ENCODE measurements at places on chromosomes 2 and 18.

GRCh38 chr2:240269886-240270285, 129.4 kb upstream of the OTOS start:
- DNase-seq: no peak

- no peak for DNase-seq
Observed at GRCh38 chr2:58645017-58645416, 403.9 kb upstream of the FANCL start.

DNA sequence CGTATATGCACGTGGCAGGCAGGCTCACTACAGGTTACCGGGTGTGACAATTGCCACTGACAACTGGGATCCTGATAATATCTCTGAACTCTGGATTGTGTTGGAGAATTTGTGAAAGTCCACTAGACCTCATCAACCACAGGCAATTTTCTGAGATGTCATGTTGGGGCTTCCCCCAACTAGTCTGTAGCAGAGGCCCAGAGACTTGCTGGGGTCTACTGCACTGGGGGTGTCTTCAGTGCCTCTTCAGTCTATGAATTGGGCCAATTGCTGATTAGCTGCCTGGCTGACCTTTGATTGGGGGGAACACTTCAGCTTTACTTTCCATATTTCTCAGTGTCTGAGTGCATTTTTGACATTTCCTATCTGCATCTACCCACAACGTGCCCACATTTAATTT, 201.5 kb downstream of the MTX2 start:
- no peak for DNase-seq

DNA sequence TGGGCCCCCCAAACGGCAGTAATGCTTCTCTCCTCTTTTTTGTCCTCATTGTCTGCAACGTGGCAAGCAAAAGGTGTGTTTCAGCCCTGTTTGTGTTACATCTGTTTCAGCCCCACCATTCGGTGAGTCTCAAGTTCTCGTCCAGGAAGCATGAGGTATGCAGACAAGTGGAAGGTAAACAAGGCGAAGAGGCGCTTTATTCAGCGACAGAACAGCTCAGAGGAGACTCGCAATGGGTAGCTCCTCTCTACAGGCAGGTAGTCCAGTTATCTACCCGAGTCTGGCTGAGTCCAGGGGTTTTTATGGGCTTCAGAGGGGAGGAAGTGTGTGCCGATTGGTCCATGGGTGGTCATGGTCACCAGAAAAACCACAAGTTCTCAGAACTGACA, 733.4 kb upstream of the CDH7 start:
- no peak for DNase-seq
